ENCODE measurements at places on chromosomes 1 and 21. TPM values are rescaled to one million over a fixed set of nuclear protein-coding genes. Genes with fewer than 3 reads are reported as not detected.

The LCE2A gene
- total RNA-seq = not detected

The SVBP gene
- total RNA-seq = 15.5 TPM

The GCLM gene
- 18.3 TPM for total RNA-seq

The LRRIQ3 gene
- 0.10 TPM for total RNA-seq

The ACTA1 gene
- not detected for total RNA-seq

The UQCRHL gene
- total RNA-seq = 0.76 TPM

Data from glomerular endothelial cell (primary cell).